ENCODE measurements at places on chromosomes 5 and 9.

- DNase-seq: no peak
Measured at GRCh38 chr5:101915554-101915953, 380.5 kb downstream of the SLCO4C1 start.

GRCh38 chr9:84636436-84636835 is 33.1 kb upstream of the NTRK2 start:
- DNase-seq: no peak

DNA sequence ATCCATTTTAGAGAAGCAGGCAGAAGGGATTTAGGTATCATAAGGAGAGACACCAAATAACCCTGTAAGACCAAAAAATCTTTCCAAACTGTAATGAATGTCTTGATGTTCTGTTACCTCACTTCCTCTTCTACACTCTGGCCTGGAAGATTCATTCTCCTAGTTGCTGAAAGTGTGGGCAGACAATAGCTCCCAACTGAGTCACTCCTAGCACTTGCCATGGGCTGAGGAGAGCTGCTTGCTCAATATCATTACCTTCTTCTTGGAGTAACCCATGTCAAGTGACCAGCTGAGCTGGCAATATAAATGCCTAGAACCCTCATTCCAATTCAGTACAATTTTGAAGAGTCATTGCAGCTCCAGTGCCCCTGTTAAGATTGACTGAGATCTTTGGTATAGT is 1985.5 kb upstream of the CDH6 start:
- no peak for DNase-seq

- DNase-seq: no peak
Measured at GRCh38 chr9:136062657-136063439, 32.2 kb downstream of the NACC2 start.

DNA sequence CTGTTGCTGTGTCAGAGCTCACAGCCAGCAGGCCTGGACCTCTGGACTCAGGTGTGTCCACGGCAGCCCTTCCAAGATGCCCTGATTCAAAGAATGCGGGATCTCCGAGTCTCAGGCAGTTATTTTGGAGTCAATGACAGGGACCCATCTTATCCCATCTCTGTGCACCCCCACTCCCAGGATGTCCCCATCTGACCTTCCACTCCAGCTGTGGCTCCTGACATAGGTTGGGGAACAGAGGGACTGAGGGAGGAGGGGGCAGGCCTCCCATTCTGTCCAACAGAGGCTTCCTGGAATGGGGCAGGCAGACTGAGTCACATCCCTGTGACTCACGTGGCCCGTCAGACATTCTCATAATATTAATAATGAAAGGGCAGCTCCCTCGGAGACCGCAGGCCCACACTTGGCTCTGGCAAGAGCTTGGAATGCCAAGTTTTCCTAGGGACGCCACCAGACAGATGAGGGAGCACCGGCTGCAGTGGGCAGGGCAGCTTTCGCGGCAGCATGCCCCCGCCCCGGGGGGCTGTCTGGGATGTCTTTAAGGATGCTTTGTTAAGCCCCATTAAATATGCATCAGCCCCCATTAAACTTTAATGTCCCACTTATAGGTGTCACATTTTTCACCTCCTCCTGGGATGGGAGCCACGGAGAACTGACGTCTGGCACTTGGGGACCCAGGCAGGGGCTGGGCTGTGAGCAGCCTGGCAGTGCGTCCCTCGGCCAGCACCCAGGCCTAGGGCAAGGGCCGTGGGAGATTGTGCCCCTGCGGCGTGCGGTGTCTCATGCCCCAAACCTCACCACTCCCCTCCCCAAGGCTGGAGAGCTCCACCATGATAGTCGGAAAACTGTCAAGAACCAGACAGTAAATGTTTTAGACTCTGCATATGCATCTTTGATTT is 23.6 kb upstream of the FIBCD1 start:
- DNase-seq: peak; percentile 78

GRCh38 chr5:17355586-17356346 is 138.3 kb downstream of the BASP1 start:
- peak; percentile 46 for DNase-seq

DNA sequence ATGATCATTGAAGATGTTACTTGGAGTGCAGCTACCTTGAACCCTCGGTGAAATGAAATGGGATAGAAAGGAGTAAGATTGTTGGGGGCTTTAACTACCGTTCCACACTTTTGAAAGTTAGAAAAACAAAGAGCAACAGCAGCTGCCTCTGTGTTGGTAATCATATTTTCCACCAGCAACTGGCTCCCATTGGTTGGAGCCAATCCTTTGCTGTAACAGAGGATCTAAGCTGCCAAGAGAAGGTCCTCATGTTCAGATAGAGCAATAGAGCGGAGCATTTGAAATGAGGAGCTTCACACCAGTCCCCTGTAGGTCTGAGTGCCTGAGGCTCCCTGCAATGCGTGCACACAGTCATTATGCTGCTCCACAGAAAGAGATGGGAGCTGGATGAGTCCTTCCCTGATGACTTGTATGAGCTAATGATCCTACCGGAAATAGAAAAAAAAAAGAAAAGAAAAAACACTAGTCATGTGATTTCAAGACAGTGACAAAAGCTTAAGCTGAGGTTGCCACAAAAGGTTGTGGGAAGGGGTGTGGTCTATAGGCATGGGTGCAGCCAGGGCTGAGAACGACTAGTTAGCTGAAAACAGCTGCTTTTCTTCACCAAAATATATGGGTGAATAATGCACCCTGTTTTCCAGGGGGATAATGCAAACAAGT is 300.7 kb downstream of the MLLT3 start:
- DNase-seq: no peak

DNA sequence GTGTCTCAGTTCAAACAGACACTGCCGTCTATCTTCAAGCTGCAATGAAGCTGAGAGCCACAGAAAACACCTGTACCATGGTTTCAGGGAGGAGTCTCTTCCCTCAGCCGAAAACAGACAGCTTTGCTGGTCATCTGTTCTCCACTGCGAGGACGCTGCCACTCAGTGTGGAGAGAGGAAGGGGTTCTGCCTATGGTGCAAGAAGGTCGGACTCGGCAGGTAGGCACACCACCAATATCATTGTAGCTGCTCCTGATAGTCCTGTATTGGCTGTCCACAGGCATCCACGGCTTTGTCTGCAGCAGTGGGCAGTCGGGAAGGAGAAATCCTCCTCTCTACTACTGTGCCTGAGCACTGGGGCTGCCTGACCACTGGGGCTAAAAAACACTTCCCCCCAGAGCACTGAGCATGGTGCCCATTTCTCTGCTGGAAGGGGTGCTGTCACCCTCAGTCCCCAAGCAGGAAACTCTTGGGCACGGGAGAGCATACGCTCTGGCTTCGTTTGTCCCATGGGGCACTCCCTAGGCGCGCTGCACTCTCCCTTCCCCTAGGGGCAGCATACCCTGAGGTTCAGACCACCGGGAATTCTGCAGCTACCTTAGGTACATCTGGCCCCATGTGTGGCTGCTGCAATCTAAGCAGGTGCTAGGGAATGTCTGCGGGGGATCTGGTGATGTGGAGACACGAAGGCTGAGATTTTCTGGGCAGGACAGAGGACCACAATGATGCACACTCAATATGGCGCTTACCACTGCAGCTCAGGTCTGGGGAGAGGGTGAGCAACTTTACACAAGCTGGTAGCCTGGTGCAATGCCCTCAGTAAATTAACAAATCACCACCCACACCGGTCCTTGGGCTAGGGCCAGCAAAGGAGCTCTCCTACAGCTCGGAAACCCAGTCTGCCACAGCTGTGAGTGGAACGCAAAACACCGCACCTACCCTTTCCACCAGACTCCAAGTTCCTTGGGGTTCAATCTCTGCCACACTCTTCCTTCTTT is 880.9 kb upstream of the SEMA6A start:
- DNase-seq: no peak

DNA sequence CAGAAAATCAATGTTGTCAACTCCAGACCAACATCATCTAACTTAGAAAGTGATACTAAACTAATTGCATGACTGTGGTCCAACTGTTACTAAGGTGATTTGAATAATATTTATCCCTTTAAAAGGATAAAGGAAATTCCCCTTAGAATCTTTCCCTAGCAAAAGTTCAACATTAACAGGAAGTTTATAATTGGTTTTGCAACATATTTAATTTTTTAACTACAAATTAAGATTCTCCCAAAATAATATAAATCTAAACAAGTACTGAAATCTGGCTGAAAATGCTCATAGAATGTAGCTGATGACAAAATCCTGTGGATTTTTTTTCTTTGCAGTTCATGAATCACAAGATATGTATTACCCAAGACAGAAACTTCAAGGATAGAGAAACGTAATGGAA is 151.4 kb downstream of the LPAR1 start:
- DNase-seq: no peak

DNA sequence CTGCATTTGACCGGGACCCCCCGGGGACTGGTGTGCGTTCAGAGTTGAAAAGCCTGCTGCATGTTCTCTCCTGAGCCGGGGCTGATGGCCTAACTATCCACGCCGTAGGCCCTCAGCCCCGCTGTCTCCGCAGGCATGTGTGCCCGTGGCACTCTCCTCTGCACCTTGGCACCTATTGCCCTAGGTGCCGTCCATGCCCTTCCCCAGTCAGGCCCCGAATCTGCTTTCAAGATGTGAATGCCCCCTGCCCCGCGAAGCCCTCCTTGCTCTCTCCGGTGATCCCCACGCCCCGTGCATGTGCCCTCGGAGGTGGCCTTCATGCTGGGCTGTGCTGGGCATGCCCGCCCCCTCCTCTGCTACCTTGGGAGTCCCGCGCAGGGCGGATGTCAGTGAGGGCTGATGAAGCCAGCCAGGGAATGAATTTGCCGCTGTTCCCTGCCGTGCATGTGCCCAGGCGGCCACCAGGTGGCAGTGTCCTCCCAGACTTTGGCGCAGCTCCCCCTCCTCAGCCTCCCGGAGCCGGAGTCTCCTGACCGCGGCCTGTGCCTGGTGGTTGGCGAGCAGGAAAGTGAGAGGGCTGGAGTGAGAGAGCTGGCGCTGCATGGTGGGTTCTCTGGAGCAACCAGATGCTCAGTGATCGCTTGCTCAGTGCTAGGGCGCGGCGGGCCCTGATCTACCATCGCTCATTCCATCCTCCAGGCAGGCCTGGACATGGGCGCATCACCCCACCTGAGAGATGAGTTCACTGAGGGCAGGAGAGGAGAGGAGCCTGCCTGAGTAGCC is 112.9 kb upstream of the LMX1B start:
- DNase-seq: no peak

DNA sequence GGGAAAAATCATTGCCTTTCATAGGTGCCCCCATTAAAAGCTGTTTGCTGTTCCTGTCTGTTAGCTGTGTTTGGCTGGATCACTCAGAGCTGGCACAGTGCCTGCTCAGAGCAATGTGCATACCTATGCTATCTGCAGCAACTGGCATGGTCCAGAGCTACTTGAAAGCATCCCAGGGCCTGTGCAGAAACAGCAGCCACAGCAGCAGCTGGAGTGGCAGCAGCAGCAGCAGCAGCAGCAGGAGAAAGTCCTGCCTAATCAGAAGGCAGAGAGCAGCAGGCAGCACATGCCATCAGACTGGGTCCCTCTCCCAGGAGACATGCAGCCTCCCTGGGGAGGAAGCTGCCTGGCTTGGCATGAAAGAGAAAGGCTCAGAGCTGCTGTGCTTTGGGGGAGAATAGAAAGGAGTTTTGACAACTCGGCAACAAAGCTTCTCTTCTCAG is 243.8 kb upstream of the WWC1 start:
- no peak for DNase-seq

DNA sequence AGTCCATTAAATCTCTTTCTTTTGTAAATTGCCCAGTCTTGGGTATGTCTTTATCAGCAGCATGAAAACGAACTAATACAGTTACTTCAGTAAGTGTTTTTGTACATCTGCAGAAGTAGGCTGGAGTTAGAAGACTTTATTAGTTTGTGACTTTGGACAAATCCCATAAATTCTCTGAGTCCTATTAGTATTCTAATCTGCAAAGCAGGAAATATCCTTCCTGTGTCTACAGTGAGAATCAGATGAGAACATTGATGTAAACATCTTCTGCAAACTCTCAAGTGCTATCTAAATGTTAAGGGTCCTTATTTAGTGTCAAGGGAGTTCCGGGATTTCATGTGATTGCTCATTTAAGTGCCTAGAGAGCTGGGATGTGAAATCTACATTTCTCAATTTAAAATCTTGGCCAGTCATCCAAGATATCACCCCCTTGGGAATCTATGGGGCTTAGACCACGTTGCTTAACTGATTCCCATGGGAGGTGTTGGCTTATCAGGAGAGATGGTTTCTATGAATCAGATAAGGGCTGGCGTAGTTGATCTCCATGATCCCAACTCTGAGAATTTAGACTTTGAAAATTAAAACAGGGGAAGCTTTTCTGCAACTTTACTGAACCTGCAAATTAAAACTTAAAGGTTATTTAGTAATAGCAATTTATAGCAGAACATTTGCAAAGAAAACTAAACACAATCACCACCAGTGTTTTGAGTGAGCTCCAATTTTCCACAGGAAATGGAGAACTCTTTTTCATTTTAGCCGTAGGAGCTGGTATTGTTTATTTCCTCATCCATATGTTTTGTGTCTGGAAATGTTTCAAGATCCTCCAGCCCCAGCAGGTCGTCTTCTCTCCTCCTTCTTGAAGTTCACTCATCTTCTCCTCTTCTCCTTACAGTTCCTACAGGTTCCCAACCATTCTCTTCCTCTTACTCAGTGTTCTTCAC is 241.6 kb upstream of the CD180 start:
- no peak for DNase-seq

GRCh38 chr5:125421006-125421405 is 674.6 kb upstream of the ZNF608 start:
- no peak for DNase-seq

DNA sequence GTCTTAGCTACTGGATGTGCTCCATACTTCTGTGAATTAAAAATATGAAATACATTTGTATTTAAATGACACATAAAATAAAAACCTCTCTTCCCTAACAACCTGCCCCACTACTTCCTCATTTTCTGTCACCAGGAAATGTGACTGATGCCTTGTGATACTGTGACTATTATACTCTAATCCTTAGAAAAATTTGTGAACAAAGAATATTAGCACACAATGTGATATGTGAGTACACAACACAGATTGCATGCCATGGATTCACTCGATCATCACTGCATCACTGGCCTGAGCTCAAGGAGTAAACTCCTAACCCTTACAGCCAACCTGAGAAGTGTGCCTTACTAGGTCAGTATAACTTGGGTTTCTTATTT is 281.0 kb downstream of the EFNA5 start:
- no peak for DNase-seq

- no peak for DNase-seq
Measured at GRCh38 chr5:107990881-107991810, 320.4 kb upstream of the EFNA5 start.

Data from AG09309 (cell line).